ENCODE measurements at places on chromosomes 16 and 17.

DNA sequence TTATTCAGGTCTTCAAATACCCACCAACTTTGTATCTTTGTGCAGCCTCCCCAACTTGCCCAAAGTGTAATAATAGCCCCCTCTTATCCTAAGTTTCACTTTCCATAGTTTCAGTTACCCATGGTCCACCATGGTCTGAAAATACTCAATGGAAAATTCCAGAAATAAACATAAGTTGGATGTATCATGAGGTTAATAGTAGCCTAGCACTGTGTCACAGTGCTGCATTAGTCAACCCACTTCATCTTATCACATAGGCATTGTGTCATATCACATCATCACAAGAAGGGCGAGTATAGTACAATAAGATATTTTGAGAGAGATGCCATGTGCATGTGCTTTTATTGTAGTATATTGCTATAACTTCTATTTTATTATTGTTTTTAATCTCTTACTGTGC lies 21.9 kb downstream of the OMG start:
- no peak for DNase-seq

DNA sequence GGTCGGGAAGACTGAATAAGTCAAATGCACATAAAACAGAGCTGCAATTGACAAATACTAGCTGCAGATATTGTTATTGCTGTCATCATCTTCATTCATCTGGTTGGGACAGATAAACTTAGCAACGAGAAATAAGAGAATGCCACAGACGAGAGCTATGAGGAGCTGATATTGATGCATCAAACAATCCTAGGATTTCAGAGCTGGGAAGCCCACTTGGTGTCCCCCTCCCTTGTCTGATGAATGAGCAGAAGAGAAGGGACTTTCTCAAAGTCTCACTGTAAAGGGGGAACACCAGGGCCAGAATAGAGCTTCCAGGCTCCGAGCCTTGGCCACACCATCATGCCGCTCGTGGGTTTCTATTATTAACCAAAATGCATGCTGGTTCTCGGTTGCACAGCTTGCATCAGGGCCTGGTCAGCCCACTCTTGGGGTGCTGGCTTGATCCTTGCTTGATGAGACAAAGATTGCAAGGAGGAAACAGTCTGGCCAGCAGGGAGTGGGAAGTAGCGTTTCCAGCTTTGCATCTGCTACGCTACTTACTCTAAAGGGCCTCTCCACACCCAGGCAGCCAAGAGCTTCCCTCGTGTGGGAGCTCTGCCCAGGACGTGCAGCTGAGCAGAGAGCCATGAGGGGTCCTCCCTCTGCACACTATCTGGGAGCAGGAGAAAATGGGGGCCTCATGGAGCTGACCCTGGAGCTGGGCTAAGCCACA lies 28.4 kb upstream of the EMP2 start:
- DNase-seq: peak; percentile 31

DNA sequence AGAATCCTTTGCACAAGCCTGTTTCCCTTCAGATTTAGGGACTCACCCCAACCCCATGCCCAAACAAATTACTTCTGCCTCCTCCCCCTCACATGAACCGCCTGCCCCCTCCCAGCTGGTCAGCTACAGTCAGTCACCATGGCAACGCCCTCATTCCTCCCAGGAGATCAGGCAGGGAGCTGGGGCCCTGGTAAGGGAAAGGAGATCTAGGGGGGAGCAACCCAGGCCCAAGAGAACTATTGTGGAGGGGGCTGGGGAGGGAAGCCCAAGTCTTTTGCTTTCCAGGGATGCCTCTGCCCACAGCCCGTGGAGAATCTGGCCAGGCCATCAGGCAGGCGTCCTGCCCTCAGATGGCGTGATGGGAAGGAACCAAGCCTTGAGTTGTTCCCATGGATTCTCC lies 2.8 kb downstream of the FAM171A2 start:
- DNase-seq: peak; percentile 45

DNA sequence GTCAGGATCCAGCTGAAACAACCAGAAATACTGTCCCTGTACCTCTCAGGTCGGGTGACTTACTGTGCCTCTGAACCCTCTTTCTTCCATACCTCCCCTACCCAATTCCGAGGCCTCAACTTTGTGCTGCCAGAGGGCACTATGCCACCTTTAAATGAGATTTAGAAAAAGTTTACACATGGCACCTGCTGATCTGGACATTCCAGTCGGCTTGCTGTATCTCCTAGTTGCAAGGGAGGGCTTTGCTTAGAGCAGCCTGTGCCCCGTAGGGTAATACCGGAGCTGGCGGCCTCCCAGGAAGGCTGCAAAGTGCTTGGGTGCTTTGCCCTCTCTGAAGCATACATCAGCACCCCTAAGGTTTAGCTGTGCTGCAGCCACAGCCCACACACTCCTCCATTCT lies 306.0 kb upstream of the RBFOX1 start:
- DNase-seq: no peak

- DNase-seq: no peak
Measured at GRCh38 chr16:27195076-27195741, 8.1 kb upstream of the KDM8 start.

GRCh38 chr17:7479213-7480088 lies at the start of gene ZBTB4:
TSS of gene ZBTB4 (minus strand) at chr17:7479631. CDS start at chr17:7466801, 12,830 bp downstream.
- DNase-seq: no peak

- no peak for DNase-seq
Measured at GRCh38 chr16:83271970-83272575, 535.7 kb upstream of the HSBP1 start.

DNA sequence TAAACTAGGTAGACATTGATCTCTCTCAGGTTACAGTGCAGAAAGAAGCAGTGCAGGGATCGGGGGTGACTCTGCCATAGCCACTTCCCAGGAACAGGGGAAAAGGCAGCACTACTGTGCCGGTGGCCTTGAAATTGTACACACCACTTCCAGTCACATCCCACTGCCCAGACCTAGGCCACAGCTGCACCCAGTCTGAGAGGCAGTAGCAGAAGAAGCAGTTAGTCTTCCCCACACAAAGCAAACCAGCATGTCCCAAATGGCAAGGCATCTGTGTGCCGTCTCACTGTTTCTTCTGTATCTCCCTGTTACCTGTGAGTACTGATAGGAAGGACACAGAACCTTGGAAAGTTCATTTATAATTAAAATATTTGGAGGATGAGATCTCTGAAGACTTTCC lies 47.0 kb downstream of the TMC6 start:
- no peak for DNase-seq

DNA sequence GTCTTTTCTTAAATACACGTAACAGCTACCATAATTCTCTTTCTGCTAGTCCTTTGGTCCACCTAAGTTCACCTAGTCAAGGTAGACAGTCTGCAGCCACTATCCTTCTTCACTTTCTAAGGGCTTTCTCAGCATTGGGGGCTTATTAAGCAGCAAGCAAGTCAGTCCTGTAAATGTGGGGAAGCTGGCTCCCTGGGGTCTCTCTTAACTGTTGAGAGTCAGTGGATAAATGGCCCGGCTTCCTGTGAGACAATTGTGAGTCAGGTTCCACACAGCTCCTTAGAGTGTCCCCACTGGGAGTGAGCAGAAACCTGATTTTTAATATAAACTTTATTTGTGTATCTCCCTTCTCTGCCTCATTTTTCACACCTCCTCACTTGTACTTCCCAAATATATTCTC lies 132.1 kb downstream of the CDH13 start:
- no peak for DNase-seq

GRCh38 chr17:21353326-21354010 lies 22.7 kb upstream of the KCNJ12 start:
- peak; percentile 11 for DNase-seq

DNA sequence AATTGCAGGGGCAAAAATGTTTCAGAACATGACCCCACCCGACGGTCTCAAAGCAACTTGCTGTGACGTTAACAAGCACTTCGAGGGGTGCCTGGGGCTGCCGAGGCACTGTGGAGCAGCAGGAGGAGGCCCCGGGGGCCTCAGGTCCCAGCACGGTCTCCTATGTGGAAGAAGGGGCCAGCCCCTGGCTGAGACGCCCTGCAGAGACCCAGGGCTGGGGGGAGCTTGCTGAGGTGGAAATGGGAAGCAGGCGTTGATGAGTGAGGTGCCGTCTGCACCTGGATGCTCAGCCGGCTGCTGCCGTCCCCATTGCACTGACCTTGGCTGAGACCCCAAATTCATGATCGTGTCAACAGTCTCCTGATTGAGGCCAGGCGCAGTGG lies 46.5 kb downstream of the NT5M start:
- DNase-seq: no peak

GRCh38 chr17:9886141-9886930 lies 18.7 kb downstream of the RCVRN start:
- DNase-seq: no peak

GRCh38 chr17:4559139-4559791 lies 1.1 kb downstream of the GGT6 start:
- no peak for DNase-seq
